MCF 10A (cell line): ENCODE measurements at places on chromosomes 12 and 14.
A peak's percentile ranks its signal among the peaks of the same experiment; 100 is the strongest.

GRCh38 chr12:114671443-114672411 lies 12.2 kb downstream of the TBX3 start:
- no peak for DNase-seq

GRCh38 chr14:101808894-101809670 lies 47.6 kb downstream of the PPP2R5C start:
- DNase-seq = no peak

DNA sequence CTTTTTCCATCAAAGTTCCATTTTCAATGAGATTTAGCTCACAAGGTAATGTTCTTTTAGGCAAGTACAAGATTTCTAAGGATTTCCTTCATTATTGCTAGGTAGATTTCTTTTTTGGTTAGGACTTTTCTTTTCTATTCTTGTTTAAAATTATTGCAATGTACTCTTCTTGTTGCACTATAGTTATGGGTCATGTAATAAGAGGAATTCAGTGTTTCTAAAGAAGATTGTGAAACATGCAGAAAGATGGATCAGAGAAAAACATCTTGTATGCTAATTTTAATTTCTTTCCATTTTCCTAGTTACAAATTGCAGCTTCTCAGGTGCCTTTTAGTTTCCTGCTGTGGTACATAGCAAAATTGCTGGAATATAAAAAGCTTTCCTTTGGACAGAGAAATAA lies 56.1 kb downstream of the BTG1 start:
- no peak for DNase-seq

DNA sequence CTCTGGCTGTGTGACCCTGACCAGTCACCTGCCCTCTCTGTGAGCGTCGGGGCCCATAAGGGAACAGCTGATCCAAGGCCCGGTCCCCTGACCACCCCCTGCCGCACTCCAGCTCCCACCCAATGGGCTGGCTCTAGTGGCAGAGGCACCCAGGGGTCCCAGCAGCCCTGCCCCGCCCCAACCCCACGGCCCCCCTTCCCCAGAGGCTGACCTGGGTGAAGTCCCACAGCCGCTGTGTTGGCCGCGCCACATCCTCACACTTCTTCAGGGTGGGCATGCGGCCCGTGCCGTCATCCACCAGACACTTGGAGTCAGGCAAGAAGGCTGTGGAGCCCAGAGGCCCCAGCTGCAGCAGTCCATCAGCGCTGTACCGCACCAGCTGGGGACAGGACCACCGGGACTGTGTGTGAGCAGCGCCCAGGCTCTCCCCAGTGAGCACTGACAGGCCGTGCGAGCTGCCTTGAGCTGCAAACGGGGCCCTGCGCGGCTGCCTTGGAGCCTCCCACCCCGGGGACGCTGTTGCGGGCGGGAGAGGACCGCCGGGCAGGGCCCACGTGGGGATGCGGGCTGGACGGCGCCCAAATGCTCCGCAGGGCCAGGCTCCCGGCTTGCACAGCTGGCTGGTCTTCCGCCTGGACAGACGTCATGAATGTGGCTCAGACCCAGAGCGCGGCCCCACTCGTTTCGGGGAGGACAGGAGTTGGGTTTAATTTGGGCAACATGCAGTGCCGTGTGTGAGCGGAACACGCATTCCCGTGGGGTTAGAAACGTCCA lies 53.5 kb downstream of the NOC4L start:
- DNase-seq = no peak

- DNase-seq = peak; percentile 89
Measured at GRCh38 chr12:89708565-89709156, at the start of gene ATP2B1. ATP2B1 (minus strand) TSS chr12:89708838; CDS start chr12:89655886, 52,952 bp downstream.

DNA sequence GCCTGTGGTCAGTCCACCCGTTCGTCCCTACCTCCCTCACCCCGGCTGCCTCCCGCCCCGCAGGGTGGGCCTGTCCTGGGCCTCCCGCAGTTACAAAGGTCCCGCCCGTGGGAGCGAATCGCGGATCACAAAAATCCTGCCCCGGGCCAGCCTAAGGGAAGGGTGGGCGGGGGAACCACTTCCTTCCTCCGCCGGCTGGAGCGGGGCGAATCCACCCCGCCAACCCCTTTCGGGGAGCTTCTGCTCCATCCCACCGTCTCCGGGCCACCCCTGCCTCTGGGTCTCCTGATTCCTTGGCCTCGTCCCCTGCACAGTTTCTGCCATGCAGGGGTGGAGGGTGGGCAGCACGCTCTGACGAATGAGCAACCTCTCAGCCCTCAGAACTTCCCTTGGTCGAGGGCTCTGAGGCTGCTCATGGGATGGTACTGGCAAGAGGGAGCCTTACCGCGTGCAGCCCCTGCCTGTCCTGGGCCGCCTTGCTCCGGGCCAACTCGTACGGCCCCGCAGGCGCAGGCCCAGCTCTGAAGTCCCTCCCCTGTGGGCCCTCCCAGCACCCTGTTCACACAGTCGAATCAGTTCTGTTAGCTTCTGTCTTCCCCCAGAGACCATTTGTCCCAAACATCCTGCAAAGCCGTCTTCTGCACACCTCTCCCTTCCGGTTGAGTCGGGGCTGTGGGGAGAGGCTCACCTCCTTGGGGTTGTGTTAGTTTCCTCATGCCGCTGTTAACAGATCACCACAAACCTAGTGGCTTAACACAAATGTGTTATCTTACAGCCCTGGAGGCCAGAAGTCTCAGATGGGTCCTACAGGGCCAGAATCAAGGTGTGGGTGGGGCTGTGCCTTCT lies 589 bp upstream of the HVCN1 start:
- no peak for DNase-seq

DNA sequence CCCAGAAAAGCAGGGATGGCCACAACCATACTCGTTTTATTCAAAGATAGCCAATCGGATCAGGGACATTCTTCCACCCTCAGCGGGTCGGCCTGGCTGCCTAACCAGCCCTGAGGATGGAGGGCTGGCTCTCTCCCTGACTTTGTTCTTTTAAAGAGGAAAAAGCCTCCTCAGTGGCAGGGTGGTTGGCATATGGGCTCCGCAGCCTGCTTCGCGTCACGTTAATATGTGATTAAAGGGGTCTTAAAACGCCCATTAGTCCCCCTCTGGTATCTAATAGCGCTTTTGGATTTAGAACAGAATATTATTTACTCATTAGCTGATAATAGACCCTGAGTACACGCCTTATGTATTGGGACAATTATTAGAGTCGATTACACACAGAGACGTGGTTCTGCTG lies 199.4 kb downstream of the PHETA1 start:
- no peak for DNase-seq

- DNase-seq = peak; percentile 55
Measured at GRCh38 chr12:15772405-15773018, 16.7 kb downstream of the EPS8 start.

GRCh38 chr14:55291480-55292081 lies 20.4 kb downstream of the FBXO34 start:
- DNase-seq = no peak

- no peak for DNase-seq
Measured at GRCh38 chr12:21806255-21806654, 31.7 kb upstream of the KCNJ8 start.

GRCh38 chr14:106511006-106511799 lies 984.8 kb downstream of the TMEM121 start:
- DNase-seq = no peak
